ENCODE measurements at places on chromosomes 3 and 15. TPM values are rescaled to one million over a fixed set of nuclear protein-coding genes. Genes with fewer than 3 reads are reported as not detected.

The ANKRD34C gene
- total RNA-seq: not detected

The PPM1L gene
- 1.7 TPM for total RNA-seq

The MYL3 gene
- total RNA-seq: 0.08 TPM

The MYLK gene
- total RNA-seq: 85.2 TPM

The CYP1A2 gene
- total RNA-seq: not detected

The TP63 gene
- total RNA-seq: not detected

The TM4SF18 gene
- 0.15 TPM for total RNA-seq

The LSMEM2 gene
- total RNA-seq: not detected

The CFAP161 gene
- total RNA-seq: not detected

The RBPMS2 gene
- total RNA-seq: not detected

The XCR1 gene
- total RNA-seq: 0.23 TPM

The FMN1 gene
- 0.08 TPM for total RNA-seq

The ATP13A5 gene
- not detected for total RNA-seq

The GHRL gene
- not detected for total RNA-seq

The TBC1D21 gene
- total RNA-seq: not detected

The ARHGAP31 gene
- total RNA-seq: 5.1 TPM

The TRIM71 gene
- not detected for total RNA-seq

The CCR4 gene
- under 0.01 TPM for total RNA-seq

The FGF7 gene
- 5.2 TPM for total RNA-seq

The TRPC1 gene
- 29.0 TPM for total RNA-seq

The TTLL13 gene
- not detected for total RNA-seq

The ZKSCAN7 gene
- 4.6 TPM for total RNA-seq

The CCDC54 gene
- total RNA-seq: not detected

The FRMD4B gene
- total RNA-seq: 3.2 TPM

The GAP43 gene
- 5.1 TPM for total RNA-seq

The IL17RD gene
- total RNA-seq: 2.7 TPM

The PLSCR4 gene
- 52.2 TPM for total RNA-seq

The NPAP1 gene
- not detected for total RNA-seq

The PROS1 gene
- 34.4 TPM for total RNA-seq

The C3orf80 gene
- total RNA-seq: 0.59 TPM

The SEMA3G gene
- not detected for total RNA-seq

The GREM1 gene
- total RNA-seq: 527 TPM

The SMCO1 gene
- not detected for total RNA-seq

The PLSCR2 gene
- not detected for total RNA-seq

The SLC12A1 gene
- not detected for total RNA-seq

The CTXN2 gene
- not detected for total RNA-seq

The LMAN1L gene
- not detected for total RNA-seq

The DAPK2 gene
- total RNA-seq: 8.1 TPM

The AP3B2 gene
- under 0.01 TPM for total RNA-seq

The WWTR1 gene
- total RNA-seq: 108 TPM

The HHATL gene
- total RNA-seq: not detected

The TRIM59 gene
- total RNA-seq: 16.5 TPM

The SLC7A14 gene
- 0.60 TPM for total RNA-seq

The ZBTB47 gene
- total RNA-seq: 44.0 TPM

The GNL3 gene
- total RNA-seq: 44.8 TPM

The ACP3 gene
- total RNA-seq: 0.08 TPM

The GOLGA8J gene
- 0.12 TPM for total RNA-seq

The ZDHHC19 gene
- total RNA-seq: not detected

The CADM2 gene
- total RNA-seq: not detected

The FBXO40 gene
- total RNA-seq: not detected

The P2RY13 gene
- total RNA-seq: not detected

The SOX2 gene
- total RNA-seq: not detected

The USF3 gene
- total RNA-seq: 3.2 TPM

The LRTM1 gene
- not detected for total RNA-seq

The PRR20G gene
- not detected for total RNA-seq

The DUOXA2 gene
- not detected for total RNA-seq
